Posterior vena cava (tissue), 2 donors: ENCODE measurements at places on chromosomes 2 and 18. TPM values are rescaled to one million over a fixed set of nuclear protein-coding genes. Genes with fewer than 3 reads are reported as not detected.

- DNase-seq = no peak
Measured at GRCh38 chr2:205760157-205760556, 77.9 kb downstream of the NRP2 start.

GRCh38 chr2:189683348-189683747 lies 8.9 kb downstream of the ANKAR start:
- DNase-seq = no peak

GRCh38 chr18:5444269-5444668 lies 99.5 kb downstream of the EPB41L3 start:
- no peak for DNase-seq

DNA sequence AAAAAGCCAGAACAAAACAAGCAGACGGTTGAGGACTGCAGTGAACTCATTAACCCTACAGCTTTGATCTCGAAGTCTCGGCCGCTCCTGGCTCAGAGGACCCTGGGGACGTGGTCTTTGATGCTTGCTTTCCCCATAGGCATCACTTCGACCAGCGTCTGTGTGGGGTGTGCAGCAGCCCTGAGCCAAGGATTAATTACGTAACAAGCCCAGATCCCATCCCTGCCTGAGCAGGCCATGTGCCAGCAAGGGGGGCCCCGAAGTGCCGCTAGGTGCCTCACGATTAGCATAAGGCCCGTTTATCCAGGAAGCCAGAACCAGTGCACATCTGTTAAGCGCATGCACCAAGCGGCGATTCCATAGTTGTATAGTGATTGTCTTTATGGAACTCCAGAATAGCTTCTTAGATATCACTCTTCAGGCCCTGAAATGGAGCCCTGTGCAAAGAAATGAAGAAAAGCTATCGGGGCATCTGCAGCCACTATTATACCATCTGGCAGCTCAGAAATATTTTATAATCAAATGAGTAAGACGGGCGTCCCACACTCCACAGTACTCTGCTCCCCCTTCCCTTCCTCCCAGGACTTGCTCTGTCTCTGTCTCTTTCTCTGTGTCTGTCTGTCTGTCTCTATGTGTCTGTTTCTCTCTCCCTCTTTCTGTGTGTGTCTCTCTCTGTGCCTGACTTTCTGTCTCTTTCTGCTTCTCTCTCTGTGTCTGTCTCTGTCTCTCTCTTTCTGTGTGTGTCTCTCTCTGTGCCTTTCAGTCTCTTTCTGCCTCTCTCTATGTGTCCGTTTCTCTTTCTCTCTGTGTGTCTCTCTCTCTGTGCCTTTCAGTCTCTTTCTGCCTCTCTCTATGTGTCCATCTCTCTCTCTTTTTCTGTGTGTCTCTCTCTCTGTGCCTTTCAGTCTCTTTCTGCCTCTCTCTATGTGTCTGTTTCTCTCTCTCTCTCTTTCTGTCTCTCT lies 41.7 kb downstream of the HPCAL1 start:
- no peak for DNase-seq

GRCh38 chr2:196142825-196143224 lies 28.6 kb downstream of the STK17B start:
- no peak for DNase-seq

GRCh38 chr18:55695091-55695490 lies 107.1 kb upstream of the TCF4 start:
- no peak for DNase-seq

- DNase-seq = peak; percentile 89
Measured at GRCh38 chr2:73291093-73291460, 2.3 kb downstream of the EGR4 start.

DNA sequence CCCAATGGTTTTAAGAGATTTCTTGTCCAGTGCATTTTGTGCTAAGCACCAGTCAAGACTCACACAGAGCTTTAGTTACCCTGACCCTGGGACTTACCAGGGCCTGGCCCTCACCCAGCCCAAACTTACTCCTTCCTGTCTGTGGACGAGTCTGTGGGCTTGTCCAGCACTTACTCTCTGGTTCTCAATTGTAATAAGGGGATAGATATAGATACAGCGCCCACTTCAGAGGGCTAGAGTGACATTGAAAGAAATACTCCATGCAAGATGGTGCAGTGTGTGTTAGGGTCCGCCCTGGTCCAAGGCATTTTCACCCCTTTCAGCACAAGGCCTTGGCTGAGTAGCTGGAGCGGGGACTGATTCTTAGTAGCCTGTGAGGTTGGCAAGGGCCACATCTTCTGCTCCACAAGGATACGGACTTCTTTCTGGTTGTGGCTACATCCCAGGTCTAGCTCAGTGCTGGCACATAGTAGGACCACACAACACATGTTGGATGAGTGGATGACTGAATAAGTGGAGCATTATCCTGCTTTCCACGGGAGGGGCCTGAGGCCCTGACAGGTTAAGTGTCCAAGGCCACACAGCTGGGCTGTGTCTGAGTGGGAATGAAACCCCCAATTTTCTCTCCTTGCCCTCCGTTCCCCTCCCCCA lies 3.8 kb upstream of the ARID5A start:
- peak; percentile 64 for DNase-seq

DNA sequence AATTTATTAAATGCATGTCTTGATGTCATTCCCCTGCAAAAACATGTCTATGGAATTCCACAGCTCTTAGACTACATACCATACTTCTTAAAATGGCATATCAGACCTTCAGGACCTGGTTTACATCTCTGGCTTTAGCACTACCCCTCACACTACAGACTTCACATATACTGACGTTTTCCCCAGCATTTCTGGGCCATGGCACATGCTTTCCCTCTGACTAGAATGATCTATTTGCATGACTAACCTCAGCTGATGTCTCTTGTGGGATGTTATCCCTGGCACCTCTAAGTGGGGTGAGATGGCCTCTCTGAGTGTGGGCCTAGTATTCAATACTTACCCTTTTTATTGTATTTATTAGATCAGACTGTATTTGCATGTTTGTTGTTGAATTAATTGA lies 381.6 kb downstream of the ERBB4 start:
- DNase-seq = no peak

The CSRNP3 gene
- total RNA-seq = 7.7 TPM

The TDRD15 gene
- total RNA-seq = not detected

The DQX1 gene
- total RNA-seq = not detected

The KIAA2012 gene
- total RNA-seq = not detected

The SLC23A3 gene
- total RNA-seq = 2.1 TPM
